ENCODE measurements at places on chromosomes 5 and 9. TPM values are rescaled to one million over a fixed set of nuclear protein-coding genes. Genes with fewer than 3 reads are reported as not detected.

Gene CDKN2B-AS1
- 0.62 TPM for total RNA-seq

Gene BRD3
- total RNA-seq, result 44.3 TPM

Gene RLN2
- total RNA-seq, result 2.5 TPM

Gene FRMD3
- total RNA-seq, result 2.3 TPM

Gene ANKRD18B
- total RNA-seq, result 21.6 TPM

Gene PTGR1
- total RNA-seq, result 110 TPM

Gene PDE8B
- total RNA-seq, result 25.6 TPM

GRCh38 chr5:176716320-176716719 is 69.0 kb downstream of the TSPAN17 start:
- H3K27me3 ChIP-seq, result peaks cover 5% of the 10 kb centered on the region
- no peaks in the 10 kb centered on the region for H3K4me1 ChIP-seq

GRCh38 chr9:7094576-7094975 is 336.8 kb downstream of the KDM4C start:
- no peak overlapping the region for H3K27ac ChIP-seq
- H3K36me3 ChIP-seq, result no peaks in the 10 kb centered on the region
- no peak overlapping the region for H3K4me3 ChIP-seq

DNA sequence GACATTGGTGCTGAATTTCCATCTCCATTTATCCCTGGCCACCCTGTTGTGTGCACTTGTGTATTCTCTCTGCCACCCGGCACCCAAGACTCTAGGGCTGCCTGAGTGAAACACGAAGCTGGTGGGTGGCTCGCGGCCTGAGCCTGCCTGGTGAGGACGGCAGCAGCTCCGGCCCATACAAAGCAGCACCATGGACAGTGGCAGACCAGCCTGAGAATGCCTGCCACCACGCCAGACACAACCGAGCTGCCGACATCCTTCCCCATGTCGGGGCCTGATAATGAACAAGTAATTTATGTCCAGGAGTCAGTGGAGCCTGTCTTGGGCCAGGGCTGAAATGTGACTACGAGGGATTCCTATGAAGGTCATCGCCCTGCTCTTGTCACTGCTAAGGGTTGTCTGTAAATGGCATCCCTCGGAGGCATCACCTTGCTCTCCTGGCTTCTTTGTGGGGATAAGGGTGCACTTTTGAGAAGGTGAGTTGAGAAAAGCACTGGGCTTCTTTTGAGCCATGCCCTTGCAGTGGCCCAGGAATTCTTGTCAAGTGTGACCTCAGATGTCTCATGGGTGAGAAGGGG is 175.7 kb downstream of the MELK start:
- no peaks in the 10 kb centered on the region for H3K27me3 ChIP-seq
- H3K4me3 ChIP-seq, result no peak overlapping the region
- H3K4me1 ChIP-seq, result no peaks in the 10 kb centered on the region

GRCh38 chr5:84715686-84716085 is 331.0 kb upstream of the EDIL3 start:
- H3K27ac ChIP-seq, result no peak overlapping the region
- no peak overlapping the region for H3K4me3 ChIP-seq
- DNase-seq, result no peak
- H3K27me3 ChIP-seq, result no peaks in the 10 kb centered on the region
- no peaks in the 10 kb centered on the region for H3K4me1 ChIP-seq

DNA sequence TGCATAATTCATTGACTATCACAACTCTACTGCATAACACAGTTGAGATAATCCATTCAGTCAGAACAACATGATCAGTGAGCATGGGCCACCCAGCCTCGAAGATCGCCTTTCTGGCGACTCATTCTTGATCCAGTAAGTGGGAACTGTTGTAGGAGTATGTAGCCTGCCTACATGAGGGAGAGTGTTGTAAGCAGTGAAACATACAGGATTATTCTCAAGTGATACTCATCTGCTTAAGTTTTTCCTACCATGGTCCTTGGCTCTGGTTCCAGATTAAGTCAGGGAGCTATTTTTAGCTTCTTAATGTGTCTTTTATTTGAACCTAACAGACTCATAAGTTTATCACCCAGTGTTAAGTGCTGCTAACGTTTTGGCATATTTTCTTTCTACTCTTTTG is 44.0 kb downstream of the TNPO1 start:
- no peaks in the 10 kb centered on the region for H3K27me3 ChIP-seq
- DNase-seq, result no peak
- no peaks in the 10 kb centered on the region for H3K4me1 ChIP-seq
- H3K4me3 ChIP-seq, result no peak overlapping the region
- peaks cover 8% of the 10 kb centered on the region for H3K36me3 ChIP-seq

DNA sequence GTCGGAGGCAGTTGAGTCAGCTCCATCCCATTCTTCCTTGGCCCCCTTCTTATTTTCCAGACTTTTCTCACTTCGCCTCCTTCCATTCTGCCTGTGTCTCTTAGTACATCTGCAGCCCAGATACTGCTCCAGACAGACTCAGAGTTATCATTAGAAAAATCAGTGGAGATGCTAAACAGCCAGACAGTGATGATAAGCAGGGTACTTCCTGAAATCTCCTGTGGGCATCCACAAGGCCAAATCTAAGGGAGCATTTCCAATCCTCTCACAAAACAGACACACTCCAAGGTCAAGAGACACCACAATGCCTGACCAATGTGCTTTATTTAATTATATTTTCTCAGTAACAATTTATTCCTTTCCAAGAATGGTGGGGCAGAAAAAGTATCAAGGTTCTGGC is 14.5 kb upstream of the RLN1 start:
- H3K27ac ChIP-seq, result no peak overlapping the region
- H3K36me3 ChIP-seq, result no peaks in the 10 kb centered on the region
- DNase-seq, result no peak
- H3K4me1 ChIP-seq, result no peaks in the 10 kb centered on the region
- H3K4me3 ChIP-seq, result no peak overlapping the region

DNA sequence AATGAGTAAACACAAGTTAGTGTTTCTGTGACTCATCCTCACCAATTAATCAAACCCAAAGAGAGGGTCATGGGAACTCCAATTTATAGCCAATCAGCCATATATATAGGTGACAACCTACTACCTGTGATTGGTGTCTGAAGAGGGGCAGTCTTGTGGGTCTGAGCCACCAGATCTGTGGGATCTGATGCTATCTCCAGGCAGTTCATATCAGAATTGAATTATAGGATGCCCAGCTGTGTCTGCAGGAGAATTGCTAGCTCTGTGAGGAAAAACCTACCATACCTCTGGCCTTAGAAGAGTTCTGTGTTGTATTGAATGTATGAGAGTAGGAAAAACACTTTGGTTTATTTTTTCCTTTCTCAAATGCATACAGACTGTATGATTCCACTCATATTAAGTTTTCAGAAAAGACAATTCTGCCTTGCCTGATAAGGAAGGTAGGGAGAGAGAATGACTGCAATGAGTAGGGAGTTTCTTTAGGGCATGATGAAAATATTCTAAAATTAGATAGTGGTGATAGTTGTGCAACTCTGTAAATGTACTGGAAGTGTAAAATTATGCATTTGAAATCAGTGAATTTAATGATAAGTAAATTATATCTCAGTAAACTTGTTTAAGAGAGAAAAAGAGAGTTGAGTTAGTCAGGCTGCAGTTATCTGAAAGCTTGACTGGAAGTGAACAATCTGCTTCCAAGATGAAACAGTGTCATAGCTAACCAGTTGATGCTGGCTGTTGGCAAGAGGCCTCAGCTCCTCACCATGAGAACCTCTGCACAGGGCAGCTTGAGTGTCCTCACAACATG is 274.9 kb downstream of the AUH start:
- no peaks in the 10 kb centered on the region for H3K4me1 ChIP-seq
- no peaks in the 10 kb centered on the region for H3K27me3 ChIP-seq
- no peak for DNase-seq
- no peak overlapping the region for H3K27ac ChIP-seq
- H3K36me3 ChIP-seq, result no peaks in the 10 kb centered on the region
- no peak overlapping the region for H3K4me3 ChIP-seq

GRCh38 chr5:72508241-72509170 is 1.3 kb upstream of the ZNF366 start:
- H3K27me3 ChIP-seq, result no peaks in the 10 kb centered on the region
- no peak overlapping the region for H3K4me3 ChIP-seq
- no peak for DNase-seq
- H3K27ac ChIP-seq, result no peak overlapping the region

All from prostate gland (tissue), 2 donors.